ENCODE measurements at places on chromosomes 7 and 10. TPM values are rescaled to one million over a fixed set of nuclear protein-coding genes. Genes with fewer than 3 reads are reported as not detected.

NEUROD6 gene
- total RNA-seq: not detected

ZNF37A gene
- total RNA-seq: 10.4 TPM

ENKUR gene
- not detected for total RNA-seq

DNA sequence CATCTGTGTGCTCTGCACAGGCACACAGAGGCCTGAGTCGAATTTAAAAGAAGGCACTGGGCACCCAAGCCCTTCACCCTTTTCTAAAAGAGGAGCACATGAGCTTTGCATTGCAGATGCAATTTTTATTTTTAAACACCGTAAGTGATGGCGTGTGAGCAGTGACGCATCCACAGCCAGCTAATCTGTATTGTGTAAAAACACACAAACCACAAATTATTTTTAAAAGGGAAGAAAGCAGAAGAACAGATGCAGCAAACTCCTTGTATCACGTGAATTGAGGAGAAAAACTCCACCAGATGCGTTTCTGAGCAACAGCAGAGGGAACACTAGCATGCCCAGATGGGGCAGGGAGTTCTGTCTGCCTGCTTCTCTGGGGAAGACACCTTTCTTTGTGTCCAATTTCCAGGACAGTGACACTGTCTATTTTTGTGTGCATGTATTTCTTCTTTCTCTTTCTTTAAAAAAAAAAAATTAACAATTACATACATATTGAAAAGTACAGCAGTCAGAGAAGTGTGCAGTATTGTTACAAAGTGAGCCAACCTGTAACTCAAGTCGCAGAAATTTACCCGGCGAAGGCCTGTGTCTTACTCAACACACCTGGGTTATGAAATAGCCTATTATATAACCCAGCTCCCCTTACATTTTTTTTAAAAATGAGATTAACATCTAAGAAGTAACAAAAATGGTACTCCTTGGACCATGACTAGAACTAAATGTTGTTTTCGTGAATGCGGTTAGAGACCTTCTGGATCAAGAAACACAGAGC lies 39.2 kb downstream of the EEPD1 start:
- no peaks in the 10 kb centered on the region for H3K36me3 ChIP-seq
- peaks cover 12% of the 10 kb centered on the region for H3K4me1 ChIP-seq
- H3K27me3 ChIP-seq: no peaks in the 10 kb centered on the region

DNA sequence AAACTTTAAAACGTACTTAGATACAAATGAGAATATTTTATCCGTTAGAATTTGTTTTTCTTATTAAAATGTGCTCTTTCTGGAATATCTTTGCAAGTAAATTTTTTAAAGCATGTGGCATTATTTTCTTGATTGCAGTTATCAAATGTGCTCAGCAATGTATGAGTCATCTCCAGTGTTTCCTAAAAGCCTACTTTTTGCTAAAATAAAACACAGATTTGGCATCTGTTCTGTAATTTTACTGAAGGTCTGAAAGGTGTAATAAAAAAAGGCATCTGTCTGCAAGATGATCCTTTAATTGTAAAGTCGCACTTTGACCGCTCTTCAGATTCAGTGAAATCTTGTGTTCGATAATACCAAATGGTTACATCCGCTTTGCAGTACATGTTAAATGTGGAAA lies 3.4 kb downstream of the GNAT3 start:
- H3K36me3 ChIP-seq: no peaks in the 10 kb centered on the region
- H3K27ac ChIP-seq: no peak overlapping the region
- H3K4me1 ChIP-seq: no peaks in the 10 kb centered on the region
- no peak for DNase-seq
- H3K4me3 ChIP-seq: no peak overlapping the region

DNA sequence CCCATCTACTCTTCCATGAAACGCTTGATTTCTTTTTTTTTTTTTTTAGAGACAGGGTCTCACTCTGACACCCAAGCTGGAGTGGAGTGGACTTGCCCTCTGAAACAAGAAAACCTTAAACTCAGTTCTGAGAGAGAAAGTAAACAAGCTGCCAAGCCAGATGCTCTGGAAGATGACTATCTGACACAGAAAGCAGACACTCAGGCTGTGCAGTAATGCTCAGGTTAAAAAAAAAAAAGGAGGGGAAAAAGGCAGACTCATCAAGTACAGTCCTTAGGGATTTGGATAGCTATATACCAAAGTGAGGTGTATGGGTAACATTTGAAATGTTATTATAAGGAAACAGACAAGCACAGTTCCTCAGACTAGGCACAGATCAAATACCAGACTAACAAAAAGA lies 80.5 kb downstream of the IDE start:
- DNase-seq: no peak
- no peaks in the 10 kb centered on the region for H3K36me3 ChIP-seq
- H3K27me3 ChIP-seq: no peaks in the 10 kb centered on the region
- H3K27ac ChIP-seq: no peak overlapping the region
- no peaks in the 10 kb centered on the region for H3K4me1 ChIP-seq

DNA sequence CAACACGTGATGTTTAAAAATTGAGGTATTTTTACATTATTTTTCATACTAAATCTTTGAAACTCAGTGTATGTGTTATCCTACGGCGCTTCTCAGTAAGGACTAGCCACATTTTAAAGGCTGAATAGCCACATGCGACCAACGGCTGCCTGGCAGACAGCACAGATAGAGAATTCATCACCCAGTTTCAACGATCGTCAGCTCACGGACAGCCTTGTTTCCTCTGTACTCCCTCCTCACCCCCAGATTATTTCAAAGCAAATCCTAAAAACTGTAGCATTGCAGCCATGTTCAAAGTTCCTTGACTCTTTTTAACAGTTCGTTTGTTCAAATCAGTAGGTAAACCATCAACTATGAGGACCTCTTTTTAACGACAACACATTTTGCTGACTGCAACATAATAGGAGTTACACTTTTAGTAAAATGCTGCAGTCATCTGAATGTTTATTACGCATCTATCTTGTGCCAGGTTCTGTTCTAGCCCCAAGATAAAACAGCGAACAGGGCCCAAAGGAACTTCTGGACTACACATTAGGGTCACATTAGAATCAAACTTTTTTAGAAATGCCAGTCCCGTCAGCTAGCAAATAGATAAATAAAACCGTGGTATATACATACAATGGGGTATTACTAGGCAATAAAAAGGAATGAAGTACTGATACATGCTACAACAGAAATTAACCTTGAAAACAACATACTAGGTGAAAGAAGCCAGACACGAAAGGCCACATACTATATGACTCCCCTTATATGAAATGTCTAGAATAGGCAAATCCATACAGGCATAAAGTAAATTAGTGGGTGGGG lies 5.7 kb downstream of the OSBPL3 start:
- H3K4me3 ChIP-seq: no peak overlapping the region
- H3K27me3 ChIP-seq: no peaks in the 10 kb centered on the region
- no peak overlapping the region for H3K27ac ChIP-seq
- no peaks in the 10 kb centered on the region for H3K4me1 ChIP-seq
- DNase-seq: no peak

DNA sequence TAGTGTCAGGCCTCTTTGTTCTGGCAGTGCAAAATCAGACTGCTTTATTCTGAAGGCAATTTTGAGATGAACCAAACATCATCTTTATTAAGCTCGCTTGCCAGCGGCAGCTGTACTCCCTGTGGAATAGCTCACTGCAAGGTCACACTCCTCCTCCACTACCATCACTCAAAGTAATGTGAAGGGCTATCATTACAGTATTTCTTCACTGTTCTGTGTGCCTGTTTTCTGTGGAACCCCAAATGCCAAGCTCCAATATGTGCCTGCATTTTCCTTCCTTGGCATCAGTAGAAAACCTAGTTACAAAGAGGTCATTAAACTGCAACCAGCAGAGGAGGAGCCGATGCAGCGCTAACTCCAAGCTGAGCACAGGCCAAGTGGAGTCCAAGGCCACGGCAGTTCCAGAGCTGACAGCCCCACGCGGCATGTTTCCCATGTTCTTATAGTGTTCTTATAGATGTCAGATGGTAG lies 21.4 kb downstream of the BCCIP start:
- no peaks in the 10 kb centered on the region for H3K27me3 ChIP-seq
- no peak for DNase-seq
- no peak overlapping the region for H3K4me3 ChIP-seq
- H3K36me3 ChIP-seq: no peaks in the 10 kb centered on the region
- H3K4me1 ChIP-seq: no peaks in the 10 kb centered on the region
- no peak overlapping the region for H3K27ac ChIP-seq

- H3K4me1 ChIP-seq: no peaks in the 10 kb centered on the region
- H3K27me3 ChIP-seq: no peaks in the 10 kb centered on the region
- DNase-seq: no peak
- H3K27ac ChIP-seq: no peak overlapping the region
Measured at GRCh38 chr7:140367528-140367927, 30.8 kb downstream of the SLC37A3 start.
